ENCODE measurements at places on chromosomes 5 and 9.

DNA sequence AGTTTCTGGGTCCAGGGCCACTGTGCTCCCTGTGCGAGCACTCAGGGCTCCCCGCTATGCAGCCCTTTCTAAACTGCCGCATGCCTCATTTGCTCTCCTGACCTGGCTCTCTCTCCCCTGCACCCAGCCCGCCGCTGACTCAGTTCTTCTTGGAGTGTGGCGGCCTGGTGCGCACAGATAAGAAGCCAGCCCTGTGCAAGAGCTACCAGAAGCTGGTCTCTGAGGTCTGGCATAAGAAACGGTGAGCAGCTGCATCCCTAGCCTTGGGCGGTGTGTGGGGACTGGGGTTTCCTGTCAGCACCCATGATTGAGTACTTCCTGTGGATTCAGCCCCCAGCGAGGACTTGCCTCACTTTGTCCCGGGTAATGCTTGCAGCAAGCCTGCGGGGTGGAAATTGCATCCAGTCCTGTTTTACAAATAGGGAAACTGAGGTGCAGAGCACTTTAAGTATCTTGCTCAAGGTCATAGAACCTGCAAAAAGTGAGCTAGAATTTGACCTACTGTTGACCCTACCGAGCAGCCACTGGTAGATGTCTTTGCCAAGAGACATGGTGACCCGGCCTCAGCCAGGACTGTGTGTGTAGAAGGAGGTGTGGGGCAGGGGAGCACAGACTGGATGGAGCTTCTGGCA lies 27.9 kb downstream of the USP20 start:
- peak; percentile 56 for DNase-seq

GRCh38 chr9:86112057-86112456 lies 12.7 kb upstream of the GOLM1 start:
- DNase-seq = no peak

DNA sequence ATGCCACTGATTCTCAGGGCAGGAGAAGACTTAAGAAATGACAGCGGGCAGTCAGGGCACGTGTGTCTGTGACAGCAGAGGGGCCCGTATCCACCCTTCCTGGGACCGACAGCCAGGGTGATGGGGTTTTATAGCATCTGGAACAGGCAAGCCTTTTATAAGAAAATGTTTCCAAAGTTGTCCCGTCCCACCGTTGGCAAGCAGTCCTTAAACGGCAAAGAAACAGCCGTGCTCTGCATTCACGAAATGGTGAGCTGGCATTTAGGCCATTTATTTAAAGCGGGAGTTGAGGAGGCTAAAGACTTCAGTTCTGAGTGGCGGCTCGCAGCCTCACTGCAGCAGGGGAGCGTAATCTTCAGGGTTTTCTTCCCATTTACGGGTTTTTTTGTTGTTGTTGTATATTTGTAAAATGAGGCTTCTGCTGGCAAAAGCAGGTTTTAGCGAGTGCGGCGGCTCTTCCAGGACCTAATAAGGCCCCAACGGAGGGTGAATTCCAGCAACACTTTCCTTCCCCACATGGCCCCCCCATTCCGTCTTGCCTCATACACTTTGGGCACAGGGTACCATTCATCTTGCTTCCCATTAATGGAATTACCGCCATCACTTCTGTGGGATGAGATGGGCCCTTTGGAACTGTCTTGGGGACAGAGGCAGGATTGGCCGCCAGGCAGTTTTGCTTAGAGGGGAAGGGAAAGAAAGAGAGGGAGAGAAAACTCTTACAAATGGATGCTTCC lies 15.8 kb downstream of the NEK6 start:
- no peak for DNase-seq

DNA sequence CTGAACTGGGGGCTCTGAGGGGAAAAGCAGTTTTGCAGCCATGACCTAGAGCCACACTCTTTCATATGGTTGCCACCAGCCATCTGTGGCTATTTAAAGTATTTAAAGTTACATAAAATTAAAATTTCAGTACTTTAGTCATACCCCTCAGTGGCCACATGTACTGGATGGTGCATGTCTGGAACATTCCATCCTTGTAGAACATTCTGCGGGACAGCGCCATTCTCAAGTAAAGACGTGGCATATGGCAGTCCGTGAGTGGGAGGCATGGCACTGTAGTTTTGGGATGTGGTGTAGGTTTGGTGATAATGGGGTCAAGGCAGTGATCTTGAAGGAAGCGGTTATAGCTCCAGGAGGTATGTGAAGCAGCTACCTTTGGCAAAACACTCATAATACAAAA lies 61.4 kb upstream of the NFIL3 start:
- DNase-seq = no peak

DNA sequence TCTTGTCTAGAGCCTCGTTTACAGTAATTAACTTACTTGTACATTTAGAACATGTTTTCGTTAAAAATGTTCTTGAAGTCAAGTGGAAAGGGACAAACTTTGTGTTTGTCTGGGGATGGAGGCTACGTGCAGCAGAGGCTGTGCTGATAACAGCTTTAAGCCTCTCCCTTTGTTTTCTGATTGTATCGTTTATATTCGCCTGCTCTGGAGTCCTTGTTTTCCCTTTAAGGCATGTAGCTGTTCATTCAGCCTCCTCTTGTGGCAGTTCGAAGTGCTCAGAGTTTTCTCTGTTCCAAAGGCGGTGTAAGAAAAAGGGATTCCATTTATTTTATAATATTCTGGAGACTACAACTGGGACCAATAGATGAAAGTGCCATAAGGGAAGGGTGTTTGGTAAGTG lies 1.9 kb downstream of the SLC36A1 start:
- DNase-seq = no peak

- DNase-seq = no peak
These were observed 14.0 kb downstream of the SNX18 start for GRCh38 chr5:54531546-54531945.

- no peak for DNase-seq
These were observed 7.7 kb downstream of the MAPK9 start for GRCh38 chr5:180284149-180284548.

DNA sequence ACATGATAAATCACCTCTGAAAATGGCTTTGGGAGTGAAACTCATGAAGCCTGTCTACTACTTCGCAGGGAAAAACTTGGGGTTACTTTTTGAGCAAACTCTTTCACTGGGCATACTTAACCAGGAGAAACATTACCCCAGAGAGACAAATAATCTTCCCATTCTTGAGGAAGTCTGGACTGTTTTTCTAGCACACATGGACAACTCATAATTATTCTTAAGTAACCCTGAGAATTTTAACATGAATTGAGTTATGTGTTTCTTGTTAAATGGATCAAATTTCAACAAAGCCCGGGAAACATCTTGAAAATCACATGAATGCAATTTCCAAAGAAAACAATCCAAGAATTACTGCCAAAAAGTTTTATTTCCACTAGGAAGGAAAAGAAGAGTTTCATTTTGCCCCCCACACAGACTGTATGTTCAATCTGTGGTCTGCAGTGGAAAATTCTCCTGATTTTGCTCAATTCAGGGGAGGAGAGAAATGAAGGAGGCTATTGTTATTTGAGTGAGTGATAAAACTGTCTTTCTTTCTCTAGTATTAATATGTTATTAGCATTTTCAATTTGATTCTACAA lies 564.8 kb upstream of the CLINT1 start:
- no peak for DNase-seq

- no peak for DNase-seq
These were observed 36.0 kb upstream of the CREBRF start for GRCh38 chr5:173020154-173020581.

- no peak for DNase-seq
These were observed 11.8 kb downstream of the FAM163B start for GRCh38 chr9:133597316-133597957.

DNA sequence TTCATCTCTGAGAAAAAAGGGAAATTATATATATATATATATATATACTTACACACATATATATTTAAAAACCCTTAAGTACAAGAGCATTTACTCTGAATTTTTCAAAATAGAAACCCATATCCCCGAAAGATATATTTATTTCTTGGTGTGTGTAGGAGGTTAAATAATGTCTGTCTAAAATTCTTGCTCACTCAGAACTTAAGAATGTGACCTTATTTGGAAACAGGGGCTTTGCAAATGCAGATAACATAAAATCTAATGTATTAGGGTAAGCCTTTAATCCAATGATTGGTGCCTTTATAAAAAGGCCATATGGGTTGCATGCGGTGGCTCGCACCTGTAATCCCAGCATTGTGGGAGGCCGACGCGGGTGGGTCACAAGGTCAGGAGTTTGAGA lies 517.3 kb upstream of the TLE4 start:
- DNase-seq = no peak

- DNase-seq = no peak
These were observed 22.0 kb upstream of the TGFBI start for GRCh38 chr5:136006761-136007251.

Data from T-helper 1 cell (primary cell).